Glutamatergic neuron (in vitro differentiated cells): ENCODE measurements at places on chromosomes 2 and 18.
A peak's percentile ranks its signal among the peaks of the same experiment; 100 is the strongest.

DNA sequence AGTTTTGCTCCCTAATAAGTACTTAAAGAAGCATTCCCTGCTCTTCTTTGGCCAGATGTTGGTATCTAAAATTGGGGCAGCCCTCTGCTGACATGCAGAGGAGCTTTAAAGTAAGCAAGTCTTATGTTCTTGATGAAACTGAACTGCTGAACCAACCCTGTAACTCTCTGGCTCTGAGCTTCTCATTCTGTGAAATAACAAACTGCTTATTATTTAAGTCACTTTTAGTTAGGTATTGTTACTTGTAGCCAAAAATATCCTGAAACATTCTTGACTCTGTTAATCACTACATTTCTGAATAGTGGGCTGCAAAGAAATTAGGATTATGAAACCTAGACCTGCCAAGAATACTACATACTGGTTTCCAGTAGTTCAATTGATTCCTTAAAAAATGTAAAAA, 15.5 kb downstream of the PPP3R1 start:
- no peak for DNase-seq

- no peak for DNase-seq
Measured at GRCh38 chr18:24465486-24465885, 5.0 kb downstream of the HRH4 start.

DNA sequence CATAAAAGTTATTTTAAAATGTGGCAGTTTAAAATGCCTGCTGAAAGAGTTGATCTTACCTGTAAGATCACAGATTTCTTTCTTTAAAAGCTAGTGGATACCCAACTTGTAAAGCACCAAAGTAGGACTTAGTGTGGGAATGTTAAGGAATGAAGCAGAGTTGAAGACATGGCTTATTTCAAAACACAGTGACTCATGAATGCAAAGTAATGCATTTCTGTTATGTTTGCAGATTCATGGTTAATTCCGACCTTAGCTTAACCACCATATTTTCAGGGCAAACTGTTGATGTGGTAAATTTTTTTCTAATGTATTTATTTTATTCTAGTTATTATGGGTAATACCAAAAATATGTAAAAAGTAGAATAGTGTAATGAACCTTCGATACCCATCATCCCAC, 206.8 kb upstream of the FOSL2 start:
- DNase-seq = no peak

DNA sequence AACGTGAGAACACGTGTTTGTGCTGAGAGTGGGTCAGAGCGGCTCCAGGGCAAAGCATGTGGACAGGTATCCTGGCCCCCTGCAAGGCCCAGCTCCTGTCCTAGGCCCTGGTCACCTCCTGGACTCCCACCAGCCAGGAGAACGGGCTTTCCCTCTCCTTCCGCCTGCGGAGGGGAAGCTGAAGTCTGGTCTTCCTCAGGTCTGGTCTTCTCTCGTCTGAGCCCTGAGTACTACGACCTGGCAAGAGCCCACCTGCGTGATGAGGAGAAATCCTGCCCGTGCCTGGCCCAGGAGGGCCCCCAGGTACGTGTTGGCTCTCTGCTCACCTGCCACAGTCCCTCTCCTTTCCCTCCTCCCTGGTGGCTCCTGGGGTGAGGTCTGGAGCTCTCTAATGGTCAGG, 963 bp downstream of the GNLY start:
- no peak for DNase-seq

GRCh38 chr2:8191427-8191826, 490.4 kb upstream of the ID2 start:
- no peak for DNase-seq

DNA sequence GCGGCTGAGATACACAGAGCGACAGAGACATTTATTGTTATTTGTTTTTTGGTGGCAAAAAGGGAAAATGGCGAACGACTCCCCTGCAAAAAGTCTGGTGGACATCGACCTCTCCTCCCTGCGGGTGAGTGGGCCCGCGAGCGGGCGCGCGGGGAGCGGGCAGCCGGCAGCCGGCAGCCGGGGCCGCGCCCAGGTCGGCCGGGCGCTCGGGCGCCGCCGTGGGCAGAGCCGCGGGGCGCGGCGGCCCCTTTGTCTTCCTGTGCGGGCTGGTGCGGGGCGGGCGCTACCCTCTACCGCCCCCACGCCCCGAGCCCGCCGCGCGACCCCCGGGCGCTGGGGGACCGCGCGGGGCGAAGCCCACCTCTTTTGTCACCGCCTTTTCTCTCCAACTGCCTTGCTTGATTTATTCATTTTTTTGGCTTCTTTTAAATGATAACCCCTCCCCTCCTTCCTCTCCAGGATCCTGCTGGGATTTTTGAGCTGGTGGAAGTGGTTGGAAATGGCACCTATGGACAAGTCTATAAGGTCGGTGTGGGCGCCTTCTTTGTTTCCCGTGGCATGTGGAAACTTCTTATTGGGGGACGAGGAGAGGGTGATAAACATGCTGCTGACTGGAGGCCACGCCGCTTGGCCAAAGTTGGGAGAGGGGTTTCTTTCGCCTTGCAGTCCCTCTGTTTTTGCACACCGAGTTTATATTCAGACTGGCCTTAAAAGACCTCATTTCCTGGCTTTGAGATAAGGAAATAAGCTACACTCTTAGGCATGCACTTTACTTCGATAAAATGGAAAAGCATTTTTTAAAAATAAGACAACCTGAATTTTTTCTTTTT, 722 bp downstream of the MAP4K4 start:
- peak; percentile 46 for DNase-seq

GRCh38 chr2:156309167-156309566, 23.4 kb downstream of the NR4A2 start:
- no peak for DNase-seq

DNA sequence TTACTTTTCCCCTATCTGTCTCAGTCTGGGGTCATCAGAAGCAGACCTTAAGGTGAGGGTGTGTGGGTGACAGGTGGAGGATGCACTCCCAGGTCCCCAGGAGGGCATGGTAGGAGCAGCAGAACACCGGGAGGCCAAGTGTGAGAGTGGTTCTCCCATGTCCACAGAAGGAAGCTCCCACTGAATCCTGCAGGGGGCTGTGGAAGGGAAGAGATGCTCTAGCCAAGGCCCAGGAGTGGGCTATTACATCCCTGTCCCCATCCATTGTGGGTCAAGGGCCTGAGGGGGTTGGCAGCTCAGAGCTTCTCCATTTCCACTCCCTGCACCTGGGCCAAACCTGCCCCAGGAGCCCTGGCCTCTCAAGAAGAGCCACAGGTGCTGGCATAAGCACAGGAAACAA, 86.4 kb upstream of the KCNE4 start:
- DNase-seq = no peak

DNA sequence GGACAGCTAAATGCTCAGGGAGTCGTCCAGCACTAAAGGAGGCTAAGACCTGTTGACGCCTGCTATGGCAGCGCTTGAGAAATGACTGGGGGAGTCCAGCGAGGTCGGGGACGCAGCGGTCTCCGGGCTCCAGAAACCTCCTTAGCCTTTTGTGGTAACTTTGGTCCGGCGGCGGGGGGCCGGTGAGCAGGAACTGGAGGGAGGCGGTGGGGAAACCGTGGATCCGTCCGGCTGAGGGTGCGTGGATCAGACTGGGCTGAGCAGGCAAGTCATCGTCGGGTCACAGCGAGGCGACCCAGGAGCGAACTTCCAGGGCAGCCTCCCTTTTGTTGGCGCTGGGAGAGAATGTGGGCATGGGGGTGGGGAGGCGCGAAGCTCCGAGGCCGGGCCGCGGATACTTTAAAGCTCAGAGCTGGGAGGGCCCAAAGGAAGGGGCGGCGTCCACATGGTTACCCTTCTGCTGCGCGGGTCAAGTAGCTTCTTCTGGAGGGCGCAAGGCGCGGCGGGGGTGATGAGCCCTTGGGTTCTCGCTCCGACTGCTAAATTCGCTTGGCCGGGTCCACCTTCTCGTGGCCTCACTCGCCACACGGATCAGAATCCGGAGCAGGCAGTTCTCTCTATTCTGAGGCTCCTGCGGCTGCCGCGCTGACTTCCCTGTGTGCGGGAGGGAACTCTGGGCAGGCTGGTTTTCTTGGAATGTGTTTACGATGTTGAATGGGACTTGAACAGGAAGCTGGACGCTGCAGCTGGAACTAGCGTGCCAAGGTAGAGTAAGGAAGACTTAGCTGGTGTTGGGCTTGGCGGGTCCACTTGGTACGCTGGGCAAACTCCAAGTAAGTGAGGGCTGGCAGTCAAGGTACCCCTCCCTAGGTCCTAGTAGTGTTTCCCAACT, 920 bp downstream of the GULP1 start:
- DNase-seq = peak; percentile 67

DNA sequence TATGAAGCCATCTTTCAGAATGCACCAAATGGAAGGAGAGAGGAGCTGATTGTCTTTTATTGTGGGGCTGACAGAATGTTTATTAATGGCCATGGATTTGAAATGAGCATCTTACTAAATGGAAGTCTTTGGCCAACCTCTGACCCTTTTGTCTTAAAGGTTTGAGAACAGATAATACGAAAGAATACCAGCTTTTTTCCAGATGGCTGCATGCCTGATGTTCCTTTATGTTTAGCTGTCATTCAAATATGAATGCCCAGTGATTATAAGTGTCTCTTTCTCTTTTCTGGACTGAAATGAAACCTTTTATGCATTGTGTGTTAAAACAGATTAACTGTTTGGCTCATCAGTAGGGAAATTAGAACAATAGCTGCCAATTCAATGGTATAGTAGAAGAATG, 46.0 kb downstream of the PARD3B start:
- no peak for DNase-seq

DNA sequence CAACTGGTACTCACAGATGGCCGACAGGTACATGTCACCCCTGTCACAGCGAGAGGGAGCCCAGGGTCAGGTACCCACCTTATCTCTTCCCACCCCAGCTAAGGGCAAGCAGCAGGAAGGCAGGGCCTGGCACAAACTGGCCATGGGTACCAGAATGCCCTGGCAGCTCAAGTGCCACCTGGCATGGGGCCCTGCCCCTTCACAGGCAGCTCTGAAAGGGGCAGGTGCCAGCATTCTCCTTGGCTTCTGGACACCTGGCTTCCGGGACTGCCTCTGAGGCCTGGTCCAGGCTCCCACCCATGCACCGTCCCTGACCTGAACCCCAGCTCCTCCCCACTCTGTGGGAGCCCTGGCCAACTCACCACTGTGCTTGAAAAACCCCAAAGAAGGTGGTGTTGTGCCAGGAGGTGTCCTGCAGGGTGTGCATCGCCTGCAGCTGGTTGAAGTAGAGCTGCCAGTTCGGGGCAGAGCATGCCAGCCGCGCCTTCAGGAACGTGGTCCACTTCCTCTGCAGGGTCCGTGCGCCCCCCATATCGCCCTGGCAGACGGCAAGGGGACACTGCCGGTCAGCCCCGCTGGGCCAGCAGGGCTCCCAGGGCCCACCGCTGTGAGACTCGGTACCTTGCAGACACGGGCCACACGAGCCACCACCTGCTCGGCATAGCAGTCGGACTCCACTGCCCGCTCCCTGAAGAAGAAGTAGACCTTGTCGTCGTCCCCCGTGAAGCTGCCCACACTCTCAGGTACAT, 5.4 kb downstream of the SEMA4C start:
- no peak for DNase-seq

DNA sequence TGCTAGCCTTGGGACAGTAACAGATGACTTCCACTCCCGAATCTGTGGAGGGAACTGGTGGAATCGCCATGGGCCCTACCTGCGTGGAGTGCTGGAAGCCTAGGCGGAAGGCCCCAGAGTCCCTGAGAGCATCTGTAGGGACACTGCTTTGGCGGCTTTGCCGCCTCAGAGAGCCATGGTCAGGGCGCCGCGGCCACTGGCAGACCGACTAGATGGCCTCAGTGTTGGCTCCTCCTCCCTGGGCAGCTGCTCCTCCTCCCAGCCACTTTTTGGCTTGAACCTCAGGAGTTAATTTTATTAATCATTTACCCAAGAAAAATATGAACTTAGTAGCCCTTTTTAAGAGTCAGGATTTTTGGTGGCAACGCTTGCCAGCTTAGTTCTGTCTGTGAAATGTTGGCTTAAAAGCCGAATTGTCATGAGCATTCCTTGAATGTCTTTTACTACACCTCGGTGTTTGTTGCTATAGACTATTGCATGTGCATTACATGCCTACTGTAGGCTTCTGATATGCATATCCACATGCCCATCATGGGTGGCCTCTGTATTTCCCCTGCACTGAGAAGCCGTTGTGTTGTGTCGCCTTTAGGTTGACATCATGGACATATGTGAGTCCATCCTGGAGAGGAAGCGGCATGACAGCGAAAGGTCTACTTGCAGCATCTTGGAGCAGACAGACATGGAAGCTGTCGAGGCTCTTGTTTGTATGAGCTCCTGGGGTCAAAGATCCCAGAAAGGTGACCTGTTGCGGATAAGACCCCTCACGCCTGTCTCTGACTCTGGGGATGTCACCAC, 2.4 kb downstream of the KLF11 start:
- no peak for DNase-seq

DNA sequence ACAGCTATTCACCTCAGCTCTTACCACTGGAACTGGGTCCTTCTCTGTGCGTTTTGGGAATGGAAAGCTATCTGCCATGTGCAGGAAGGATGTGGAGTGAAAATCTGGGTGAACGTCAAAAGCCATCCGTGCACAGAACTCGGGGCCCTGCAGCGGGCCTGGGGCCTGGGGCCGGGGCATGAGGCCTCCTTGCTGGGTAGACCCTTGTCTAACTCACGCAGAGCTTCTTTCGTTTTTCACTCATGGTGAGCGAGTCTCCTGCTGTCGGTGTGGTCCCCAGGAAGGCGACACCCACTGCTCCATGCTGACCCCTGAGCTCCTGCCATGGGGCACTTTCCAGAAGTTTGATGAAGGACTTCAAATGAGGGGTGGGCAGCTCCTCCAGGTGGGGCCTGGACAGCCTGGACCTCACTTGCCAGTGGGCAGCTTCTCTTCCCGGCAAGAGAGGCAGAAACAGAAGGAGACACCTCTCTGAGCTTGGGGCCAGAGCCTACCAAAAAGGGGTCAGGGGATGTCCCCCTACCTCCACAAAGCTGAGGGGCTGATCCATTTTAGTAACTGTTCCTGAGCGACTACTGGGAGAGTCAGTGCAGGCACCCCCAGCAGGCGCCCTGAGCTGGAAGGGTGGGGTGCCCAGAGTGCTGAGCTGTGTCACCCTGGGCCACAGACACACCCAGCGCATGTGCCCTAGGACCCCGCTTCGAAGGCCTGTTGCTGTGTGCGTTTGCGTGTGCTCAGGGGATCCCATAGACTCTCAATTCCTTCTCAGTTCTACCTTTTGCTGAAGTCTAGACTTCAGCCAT, 117.7 kb upstream of the HDAC4 start:
- DNase-seq = no peak

DNA sequence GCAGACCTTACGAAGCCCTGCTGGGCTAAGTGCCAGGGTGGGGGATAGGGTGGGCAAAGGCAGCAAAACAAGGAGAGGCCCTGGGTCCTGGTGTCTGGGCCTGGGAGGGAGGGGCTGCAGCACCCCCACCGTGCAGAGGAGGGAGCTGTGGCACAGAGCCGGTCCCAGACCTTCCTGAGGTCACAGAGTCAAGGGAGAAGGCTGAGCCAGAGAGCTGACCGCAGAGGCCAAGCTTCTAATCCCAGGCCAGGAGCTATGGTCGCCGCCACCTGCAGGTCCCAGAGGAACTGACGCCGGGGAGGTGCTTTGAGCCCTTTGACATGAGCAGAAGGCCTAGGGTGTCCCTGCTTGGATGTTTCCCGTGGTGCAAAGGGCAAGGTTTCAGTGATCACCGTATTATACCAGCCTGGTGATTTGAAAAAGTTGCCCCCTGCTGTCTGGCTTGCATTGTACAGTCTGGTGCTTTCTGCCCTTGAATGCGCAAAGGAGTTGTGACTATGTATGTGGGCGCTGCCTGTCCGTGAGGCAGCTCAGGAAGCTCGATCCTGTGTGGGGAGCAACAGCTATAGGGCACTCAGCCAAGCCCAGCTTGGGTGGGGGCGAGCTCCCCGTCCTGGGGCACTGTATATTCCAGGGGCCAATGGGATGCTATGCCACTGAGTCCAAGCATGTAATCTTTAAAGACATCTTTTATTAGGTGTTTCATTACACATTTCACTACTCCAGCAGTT, 44.3 kb downstream of the EDAR start:
- DNase-seq = no peak
